NCI-H526 (cell line): ENCODE measurements at places on chromosomes 7 and 10.

DNA sequence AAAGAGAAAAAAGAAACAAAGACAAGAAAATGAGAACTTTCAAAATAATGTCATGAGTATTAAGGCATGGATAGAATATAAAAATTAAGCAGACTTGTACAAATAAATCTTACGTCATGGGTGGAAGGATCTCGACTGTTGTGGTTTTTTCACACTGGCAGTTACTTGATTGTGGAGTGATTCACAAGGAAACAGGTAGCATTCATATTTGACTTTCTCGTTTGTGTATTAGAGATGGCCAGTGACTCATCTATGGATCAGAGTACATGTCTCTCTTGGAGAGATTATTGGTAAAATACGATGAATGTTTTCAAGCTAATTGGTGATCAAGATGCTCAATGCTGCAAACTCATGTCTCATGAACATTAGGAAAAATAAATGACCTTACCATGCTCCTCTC, 564.3 kb downstream of the GATA3 start:
- no peak for DNase-seq

DNA sequence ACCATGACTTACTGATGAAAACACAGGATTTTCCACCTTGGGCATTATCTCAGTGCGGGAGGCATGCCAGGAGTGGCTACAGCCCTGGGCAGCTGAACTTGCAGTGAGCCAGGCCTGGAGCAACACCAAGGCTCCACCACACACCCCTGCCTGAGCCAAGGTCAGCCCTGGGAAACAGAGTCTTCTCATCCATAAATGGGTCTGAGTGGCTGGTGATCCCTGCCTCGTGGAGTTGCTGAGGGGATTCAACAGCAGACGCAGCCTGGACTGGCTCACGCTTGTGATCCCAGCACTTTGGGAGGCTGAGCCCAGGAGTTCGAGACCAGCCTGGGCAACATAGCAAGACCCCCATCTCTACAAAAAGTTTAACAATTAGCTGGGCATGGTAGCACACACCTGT, 32.2 kb downstream of the SPOCK2 start:
- no peak for DNase-seq

- DNase-seq = no peak
Observed at GRCh38 chr7:129652914-129653313, 41.4 kb downstream of the NRF1 start.

DNA sequence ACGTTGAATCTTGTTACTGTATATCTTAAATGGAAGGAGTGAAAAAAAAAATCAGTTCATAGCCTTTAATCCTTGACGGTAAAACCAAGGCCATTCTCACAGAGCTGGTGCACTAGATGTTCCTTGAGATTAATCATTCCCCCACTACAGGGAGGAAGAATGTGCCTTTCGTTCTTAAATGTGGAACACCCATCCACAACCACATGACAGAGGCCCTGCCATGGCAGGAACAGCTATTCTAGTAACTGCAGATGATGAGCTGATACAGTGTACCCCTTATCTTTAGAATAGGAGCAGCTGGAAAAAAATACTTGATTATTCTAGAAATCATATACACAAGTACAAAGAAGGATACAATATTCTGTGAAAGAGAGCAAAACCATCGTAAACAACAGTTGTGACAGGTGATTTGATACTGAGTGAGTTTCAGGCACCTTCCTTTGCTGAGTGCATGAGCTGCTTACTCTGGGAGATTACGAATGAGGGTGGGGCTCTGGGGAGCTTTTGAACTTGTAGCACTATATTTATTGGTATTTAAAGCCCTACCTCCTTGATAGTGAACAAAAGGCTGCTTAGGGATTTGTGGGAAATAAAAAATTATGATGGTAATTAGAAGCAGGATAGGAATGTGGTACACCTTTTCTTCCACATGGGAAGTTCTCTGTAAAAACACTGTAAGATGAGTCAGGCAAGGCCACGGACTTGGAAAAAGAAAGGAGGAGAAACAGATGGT, 244.4 kb upstream of the SLC26A5 start:
- DNase-seq = no peak

GRCh38 chr7:15886626-15887025, 200.1 kb upstream of the MEOX2 start:
- no peak for DNase-seq

GRCh38 chr10:132893090-132893489, 49.3 kb downstream of the CFAP46 start:
- DNase-seq = no peak

- no peak for DNase-seq
Observed at GRCh38 chr10:101721806-101722205, 26.8 kb upstream of the FBXW4 start.
